ENCODE measurements at places on chromosomes 2 and 18.

DNA sequence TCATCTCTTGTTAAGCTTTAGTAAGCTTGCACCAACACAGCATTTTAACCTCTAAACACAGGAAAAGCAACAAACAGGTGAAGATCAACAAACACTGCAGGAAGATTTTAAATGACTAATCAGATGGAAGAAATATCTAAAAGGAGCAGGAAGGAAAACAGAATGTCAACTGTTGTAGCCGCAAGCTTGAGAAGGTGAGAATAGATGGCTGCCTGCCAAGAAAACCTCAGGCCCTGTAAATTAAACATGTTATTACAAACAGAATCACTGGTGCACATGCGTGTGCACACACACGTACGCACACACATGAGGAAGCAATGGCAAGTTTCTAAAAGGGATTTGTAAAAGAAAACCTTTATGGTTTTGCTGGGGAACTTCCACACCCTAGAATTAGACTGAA, 257.8 kb upstream of the GALNT5 start:
- DNase-seq, result no peak

DNA sequence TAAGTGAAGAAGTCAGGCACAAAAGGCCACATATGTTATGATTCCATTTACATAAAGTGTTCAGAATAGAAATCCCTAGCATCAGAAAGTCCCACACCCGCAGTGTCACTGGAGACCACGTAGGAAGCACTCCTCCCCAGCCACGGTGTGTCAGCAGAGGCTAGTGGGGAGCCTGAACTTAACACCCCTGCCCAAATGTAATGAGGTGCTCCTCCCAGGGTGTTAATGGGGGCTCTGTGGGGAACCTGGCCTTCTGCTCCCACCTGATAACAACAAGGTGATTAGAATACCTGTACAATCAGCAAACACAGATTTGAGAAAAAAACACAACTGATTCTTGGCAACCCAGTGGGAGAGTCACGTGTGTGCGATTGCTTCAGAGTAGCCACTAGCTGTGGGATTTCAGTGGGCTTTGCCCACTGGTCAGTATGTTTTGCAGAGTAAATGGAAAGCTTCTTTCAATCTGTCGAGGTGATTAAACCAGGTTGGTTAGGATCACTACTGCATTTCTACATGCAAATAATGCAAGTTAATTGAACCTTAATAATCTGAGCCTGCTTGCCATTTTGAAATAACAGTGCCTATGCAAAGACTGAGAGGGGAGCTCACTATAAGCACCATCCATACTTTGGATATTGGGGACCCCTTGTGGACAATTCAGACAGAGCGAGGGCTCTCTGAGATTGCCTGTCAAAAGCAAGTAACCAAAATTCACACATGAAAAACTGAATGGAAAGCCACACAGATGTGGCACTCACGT, 20.6 kb upstream of the ATRAID start:
- DNase-seq, result peak; percentile 17

GRCh38 chr18:48742304-48742703, 203.5 kb downstream of the CTIF start:
- DNase-seq, result no peak

DNA sequence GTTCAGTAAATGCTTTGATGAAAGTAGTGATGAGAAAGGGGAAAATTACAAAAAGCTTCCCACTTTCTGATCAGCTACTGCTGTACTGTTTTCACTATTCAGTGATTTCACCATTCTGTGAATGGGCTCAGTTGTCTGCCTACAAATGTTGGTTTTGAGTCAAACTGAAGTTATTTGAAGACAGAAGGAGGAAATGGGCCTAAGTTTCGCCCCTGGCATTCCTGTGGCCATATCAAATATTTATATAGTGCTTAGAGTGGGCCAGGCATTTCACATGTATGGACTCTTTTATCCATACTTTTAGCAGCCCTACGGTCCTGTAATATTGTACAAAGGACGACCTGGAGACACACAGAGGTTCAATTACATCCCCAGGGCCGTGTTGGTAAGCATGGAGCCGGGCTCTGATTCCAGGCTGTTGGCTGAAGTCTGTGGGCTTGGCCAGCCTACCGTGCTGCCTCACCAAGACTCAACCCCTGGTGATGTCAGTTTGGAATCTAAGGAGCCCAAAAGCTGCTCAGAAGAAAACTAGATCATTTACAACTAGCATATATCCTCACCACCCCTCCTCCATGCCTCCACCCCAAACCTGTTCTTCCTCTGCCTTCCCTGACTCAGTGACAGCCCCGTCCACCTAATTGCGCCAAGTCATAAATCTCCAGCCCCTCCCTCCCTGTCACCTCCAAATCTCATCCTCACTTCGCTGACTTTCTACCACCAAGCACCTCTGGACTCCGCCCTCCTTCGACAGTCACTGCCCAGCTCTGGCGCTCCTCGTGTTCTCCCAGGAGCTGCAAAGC, 10.1 kb upstream of the GRHL1 start:
- DNase-seq, result no peak

- DNase-seq, result no peak
Measured at GRCh38 chr2:17398770-17399169, 119.5 kb downstream of the RAD51AP2 start.

DNA sequence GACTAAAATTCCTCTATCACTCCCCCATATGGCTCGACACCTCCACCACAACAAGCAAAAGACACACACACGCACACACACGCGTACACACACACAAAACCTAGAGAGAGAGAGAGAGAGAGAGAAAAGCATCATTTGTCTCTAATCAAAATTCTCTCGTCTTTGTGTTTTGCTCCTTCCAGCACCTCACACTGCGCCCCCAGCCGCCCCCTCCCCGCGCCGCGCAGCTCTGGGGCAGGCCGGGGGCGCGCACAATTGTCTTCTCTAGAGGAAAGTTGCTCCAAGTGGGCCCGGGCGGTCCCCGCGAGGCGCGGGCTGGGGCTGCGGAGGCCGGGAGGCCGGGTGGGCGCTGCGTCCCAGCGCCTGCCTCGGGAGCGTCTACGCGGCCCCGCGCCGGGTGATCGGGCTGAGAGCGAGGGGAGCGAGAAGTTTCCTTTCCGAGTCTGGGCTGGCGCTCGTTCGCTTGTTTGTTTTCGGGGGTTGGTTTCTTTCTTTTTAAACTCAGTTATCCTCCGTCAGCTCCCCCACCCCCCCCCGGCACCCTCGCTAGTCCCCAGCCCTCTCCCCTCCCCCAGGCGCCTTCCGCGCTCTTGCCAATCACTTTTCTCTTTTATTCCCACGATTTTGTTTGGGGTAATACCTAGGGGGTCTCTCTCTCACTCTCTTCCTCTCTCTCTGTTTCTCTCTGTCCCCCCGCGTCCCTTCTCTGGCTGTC, 4.1 kb downstream of the ZEB2 start:
- peak; percentile 91 for DNase-seq

GRCh38 chr2:127953128-127953718, 67.5 kb upstream of the AMMECR1L start:
- no peak for DNase-seq

DNA sequence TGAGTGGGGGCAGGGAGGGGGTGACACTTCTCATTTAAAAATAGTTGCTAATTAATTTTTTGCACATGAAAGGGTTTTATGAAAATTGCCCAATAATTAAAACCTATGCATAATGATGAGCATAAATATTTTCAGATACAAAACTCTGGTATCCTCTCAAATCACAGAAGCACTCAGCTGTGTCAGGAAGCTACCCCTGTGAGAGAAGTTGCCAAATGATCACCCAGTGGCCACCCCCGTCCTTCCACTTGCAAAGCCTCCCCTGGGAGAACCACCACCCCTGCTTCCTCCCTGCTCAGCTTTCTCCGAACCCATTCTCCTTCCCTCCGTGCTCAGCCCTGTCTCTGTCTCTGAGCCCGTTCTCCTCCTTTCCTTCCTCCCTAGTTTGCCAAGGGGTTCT, 400.2 kb upstream of the SALL3 start:
- DNase-seq, result no peak

- DNase-seq, result no peak
Measured at GRCh38 chr2:203578759-203579643, 43.9 kb upstream of the RAPH1 start.

DNA sequence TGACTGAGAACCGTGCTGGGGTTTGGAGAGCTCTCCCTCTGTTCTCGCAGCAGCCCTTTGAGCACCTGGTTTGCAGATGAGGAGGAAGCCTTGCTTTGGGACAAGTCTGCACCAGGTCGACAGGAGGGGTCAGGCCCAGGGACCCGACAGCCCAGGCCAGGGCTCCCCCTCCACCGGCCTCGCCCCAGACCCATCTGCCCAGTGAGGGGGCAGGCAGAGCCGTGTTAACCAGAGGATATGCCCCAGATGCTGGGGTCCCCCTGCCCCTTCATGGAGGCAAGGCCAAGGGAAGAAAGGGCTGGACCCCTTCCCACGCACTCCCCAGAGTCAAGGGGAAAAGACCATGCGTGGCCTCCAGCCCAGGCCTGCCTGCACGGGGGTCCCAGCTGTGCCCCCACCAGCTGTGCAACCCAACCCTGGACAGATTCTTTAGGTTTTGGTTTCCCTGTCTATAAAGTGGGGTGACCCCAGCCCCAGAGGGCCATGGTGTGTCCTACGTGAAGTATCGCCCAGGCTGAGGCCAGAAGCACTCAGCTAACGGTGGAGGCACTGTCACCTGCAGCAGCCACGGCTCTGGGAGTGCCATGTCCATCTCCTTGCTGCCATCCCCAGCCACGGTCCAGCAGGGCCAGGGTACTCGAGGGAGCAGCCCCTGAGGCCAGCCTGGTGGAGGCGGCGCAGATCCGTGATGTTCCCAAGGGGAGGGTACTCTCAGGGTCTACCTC, 4.8 kb upstream of the SNED1 start:
- DNase-seq, result no peak

- no peak for DNase-seq
Measured at GRCh38 chr2:215765729-215766360, 247.5 kb downstream of the MREG start.

DNA sequence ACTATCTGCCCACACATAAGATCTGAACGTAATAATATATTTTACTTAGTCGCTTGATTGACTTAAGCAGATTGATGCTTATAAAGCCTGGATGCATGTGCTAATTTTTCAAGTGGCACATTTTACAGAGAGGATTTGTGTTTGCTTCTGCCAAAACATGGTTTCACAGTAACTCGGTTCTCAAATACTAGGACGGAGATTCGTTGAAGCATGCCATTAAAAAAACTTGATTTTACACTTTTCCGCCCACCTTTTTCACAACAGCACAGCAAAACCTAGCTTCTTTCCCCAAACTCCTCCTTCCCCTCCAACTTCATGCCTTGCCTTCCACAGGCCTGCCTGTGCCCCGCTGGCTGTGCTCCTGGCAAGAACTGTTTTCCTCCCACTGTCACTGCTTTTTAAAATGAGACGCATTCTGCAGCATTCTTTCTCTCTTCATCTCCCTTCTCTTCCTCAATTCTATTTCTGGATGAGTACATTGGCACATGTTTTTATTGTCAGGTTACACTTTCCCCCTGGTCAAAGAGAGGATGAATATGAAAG, 55.1 kb upstream of the LMAN1 start:
- DNase-seq, result peak; percentile 13

GRCh38 chr2:30514134-30514847, 67.2 kb downstream of the LCLAT1 start:
- DNase-seq, result no peak

DNA sequence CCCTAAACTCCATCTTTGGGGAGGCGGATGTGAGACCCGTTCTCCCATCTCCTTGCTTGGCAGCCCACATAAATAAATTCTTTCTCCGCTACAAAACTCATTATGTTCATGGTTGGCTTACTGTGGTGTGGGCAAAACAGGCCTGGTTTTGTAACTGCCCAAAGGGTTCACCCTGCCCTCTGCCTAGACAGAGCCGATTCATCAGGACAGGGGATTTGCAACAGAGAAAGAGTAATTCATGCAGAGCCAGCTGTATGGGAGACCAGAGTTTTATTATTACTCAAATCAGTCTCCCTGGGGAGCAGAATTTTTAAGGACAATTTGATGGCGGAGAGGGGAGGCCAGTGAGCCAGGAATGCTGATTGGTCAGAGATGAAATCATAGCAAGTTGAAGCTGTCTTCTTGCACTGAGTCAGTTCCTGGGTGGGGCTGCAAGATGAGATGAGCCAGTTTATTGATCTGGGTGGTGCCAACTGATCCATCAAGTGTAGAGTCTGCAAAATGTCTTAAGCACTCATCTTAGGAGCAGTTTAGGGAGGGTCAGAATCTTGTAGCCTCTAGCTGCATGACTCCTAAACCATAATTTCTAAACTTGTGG, 8.4 kb upstream of the RNF125 start:
- DNase-seq, result no peak

All from posterior cingulate gyrus (tissue), 11 donors.